ENCODE measurements at places on chromosomes 4 and X.

GRCh38 chr4:167190379-167190778 is 43.9 kb downstream of the SPOCK3 start:
- no peak for DNase-seq

- DNase-seq, result no peak
These were observed 466.2 kb downstream of the PDGFC start for GRCh38 chr4:156505341-156505955.

DNA sequence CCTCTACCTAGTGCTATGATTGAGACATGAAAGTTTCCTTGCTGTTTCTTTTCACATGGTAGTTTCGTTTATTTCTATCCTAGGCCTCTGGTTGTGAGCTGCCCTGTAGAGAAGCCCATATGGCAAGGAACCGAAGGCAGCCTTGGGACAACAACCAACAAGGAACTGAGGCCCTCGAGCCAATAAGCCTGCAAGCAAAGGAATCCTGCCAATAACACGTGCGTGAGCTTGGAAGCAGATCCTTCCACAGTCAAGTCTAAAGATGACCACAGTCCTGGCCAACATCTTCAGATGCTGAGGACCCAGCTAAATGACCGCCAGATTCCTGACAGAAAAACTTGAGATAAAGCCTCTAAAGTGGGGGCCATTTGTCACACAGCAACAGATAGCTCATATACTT is 100.4 kb upstream of the FAM9B start:
- no peak for DNase-seq

- no peak for DNase-seq
These were observed 124.3 kb upstream of the STX18 start for GRCh38 chr4:4666187-4666586.

DNA sequence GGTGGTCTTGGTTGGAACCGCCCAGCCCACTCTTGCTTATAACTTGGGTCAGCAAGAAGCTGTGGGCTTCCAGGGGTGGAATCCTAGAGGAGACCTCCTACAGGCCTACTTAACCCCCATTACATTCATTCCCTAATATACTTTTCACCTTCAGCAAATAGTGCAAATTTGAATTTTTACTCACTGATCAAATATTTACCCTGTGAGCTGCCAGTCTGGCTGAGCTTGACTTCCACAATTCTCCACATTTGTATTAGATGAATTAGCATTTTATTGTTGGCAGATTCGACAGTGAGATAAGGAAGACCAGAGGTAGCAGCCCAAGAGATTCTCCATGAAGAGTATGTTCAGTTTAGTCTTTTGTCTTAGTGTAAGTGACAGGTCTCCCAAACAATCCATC is 199.6 kb downstream of the BCOR start:
- DNase-seq, result no peak

DNA sequence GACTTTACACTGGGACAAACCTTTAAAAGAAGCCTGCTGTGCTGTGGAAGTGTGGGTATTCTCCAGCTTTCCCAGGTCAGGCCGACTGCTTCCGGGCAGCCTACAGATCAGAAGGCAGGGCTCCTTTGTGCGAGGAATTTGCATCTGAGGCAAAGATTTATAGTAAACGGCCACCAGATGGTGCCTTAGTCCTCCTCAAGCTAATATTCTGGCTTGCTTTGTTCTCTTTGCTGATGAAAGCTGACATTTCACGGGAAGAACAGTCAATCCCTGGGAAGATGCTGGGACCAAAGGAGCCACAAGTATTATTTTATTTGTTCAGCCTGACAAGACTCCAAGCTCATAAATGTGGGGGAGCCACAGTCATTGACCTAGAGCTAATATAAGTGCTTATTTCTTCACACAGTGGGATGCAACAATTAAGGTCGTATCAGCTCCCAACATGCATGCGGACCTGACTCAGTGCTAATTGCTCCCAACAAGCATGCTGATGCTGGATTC is 120.7 kb upstream of the TRIM2 start:
- DNase-seq, result no peak

- no peak for DNase-seq
These were observed 8.2 kb upstream of the ZRSR2 start for GRCh38 chrX:15781961-15782699.

DNA sequence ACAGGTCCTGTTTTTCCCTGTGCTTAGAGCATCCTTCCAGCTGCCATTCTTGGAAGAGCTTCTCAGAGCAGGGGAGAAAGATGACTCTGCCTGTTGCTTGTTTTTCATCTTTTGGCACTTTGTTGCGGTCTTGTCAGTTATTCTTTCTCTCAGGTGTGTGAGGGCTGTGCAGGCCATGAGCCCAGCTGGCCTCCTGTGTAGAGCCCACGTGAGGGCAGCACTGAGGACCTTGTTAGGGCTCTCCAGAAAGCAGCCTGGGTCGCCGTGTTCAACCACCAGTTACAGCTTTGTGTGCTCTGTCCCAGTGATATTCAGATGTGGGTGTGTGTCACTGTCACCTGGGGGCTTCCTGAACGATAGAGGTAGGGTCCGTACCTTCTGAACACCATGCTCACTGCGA is 52.8 kb downstream of the NOP14 start:
- DNase-seq, result no peak

GRCh38 chr4:184978211-184978610 is 40.1 kb upstream of the HELT start:
- no peak for DNase-seq

- no peak for DNase-seq
These were observed 113.0 kb downstream of the DHRSX start for GRCh38 chrX:2387614-2388239.

All from T-helper 22 cell (primary cell).